Hippocampal formation (tissue), 2 donors: ENCODE measurements at places on chromosomes 13 and 19.

DNA sequence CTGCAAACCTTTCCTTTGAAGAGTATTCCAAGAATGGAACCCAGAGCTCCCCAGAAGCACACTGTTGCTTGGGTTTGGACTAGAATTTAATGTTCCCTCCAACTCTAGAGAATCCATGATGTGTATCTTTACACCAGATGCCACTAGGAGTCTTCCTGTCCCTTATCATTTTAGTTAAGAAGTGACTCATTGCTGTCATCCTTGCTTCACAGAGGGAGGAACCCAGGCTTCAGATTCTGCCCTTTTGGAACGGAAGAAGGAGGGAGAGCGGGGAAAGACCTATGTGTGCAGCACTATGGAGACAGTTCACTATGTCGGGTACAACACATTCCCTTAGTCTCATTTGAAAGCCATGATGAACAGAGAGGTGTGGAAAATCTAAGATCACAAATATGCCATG is 2.1 kb upstream of the ATP12A start:
- DNase-seq, result no peak

GRCh38 chr13:43196086-43196621 is 172.8 kb downstream of the DNAJC15 start:
- peak; percentile 9 for DNase-seq

GRCh38 chr13:99034333-99035085 is 56.6 kb upstream of the DOCK9 start:
- DNase-seq, result no peak

- DNase-seq, result no peak
Measured at GRCh38 chr13:51944428-51944827, 66.8 kb downstream of the ATP7B start.

- no peak for DNase-seq
Measured at GRCh38 chr19:54319049-54319448, 6.1 kb upstream of the LILRA5 start.

- no peak for DNase-seq
Measured at GRCh38 chr13:73779881-73780280, 354.3 kb downstream of the KLF12 start.

DNA sequence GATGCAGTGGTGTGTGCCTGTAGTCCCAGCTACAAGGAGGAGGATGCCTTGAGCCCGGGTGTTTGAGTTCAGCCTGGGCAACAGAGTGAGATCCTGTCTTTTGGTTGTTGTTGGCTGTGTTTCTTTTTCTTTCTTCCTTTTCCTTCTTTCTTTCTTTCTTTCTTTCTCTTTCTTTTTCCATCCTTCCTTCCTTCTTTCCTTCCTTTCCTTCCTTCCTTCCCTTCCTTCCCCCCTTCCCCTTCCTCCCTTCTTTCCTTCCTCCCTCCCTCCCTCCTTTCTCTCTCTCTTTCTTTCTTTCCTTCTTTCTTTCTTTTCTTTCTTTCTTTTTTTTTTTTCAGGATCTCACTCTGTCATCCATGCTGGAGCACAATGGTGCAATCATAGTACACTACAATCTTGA is 46.5 kb upstream of the SIN3B start:
- DNase-seq, result no peak

GRCh38 chr19:40791996-40792395 is 7.0 kb upstream of the EGLN2 start:
- no peak for DNase-seq

DNA sequence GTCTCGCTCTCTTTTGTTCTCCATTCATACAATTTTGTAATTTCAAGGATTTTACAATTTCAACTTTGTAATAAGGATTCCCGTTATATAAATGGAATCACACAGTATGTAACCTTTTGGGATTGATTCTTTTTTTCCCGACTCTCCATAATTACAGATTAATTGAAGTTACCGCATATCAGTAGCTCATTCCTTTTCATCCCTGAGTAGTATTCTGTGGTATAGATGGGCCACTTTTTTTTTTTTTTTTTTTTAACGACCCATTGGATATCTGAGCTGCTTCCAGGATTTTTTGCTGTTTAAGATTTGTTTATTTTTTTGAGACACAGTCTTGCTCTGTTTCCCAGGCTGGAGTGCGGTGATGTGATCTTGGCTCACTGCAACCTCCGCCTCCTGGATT is 27.8 kb downstream of the UHRF1 start:
- no peak for DNase-seq

DNA sequence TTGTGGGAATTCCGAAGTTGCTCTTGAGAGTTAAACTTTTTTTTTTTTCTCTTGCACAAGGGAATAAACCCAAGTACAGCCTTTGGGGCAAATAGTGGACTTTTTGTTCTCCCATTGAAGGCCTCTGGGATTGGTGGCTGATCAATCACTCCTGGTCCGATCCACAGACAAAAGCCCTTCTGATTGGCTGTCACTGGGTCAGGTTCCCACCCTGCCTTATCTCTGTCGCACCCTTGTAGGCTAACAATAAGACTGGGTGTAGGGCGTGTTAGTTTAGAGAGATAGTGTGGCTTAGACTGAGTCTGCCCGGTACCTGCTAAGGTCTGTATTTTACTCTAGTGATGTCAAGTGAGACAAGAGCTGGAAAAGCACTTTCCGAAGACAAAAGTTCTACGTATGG is 380.8 kb downstream of the NDFIP2 start:
- no peak for DNase-seq

DNA sequence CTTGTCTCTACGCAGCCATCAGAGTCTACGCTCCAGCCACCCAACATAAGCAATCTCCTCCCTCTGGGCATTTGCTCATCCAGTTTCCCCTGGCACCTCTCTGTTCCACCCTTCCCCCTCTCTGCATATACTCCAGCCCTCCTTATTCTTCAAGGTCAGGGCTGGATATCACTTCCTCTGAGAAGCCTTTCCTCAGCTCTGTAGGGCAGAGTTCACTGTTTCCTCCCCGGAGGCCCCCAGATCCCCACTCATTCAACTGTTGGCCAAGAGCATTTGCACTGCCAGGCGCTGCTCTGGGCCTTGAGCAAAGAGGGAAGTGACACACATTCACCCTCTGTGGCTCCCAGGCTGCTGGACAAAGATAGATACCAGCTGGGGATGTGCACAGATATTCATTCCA is 3.3 kb downstream of the FCGRT start:
- DNase-seq, result no peak

- DNase-seq, result no peak
Measured at GRCh38 chr13:42396501-42396900, 124.5 kb downstream of the AKAP11 start.

- no peak for DNase-seq
Measured at GRCh38 chr19:35260694-35261304, 8.0 kb upstream of the USF2 start.

- DNase-seq, result no peak
Measured at GRCh38 chr13:95564091-95564490, 11.6 kb downstream of the CLDN10 start.

DNA sequence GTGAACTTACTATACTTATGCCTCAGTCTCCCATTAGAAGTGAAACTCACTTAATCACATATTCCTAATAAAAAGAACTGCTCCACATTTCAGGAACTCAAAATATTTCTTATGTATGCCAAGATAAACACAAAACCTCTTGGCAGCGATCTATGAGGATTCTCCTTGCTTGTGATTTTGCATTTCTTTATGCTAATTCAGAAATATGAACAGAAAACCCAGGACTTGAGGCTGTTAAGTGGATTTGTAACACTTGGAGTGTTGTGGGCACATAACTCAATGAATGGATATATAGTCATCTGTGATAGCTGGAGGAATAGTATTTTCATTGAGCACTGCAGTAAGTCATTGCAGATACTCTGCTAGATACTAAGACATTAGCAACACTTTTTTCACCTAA is 5.6 kb upstream of the KATNAL1 start:
- no peak for DNase-seq

DNA sequence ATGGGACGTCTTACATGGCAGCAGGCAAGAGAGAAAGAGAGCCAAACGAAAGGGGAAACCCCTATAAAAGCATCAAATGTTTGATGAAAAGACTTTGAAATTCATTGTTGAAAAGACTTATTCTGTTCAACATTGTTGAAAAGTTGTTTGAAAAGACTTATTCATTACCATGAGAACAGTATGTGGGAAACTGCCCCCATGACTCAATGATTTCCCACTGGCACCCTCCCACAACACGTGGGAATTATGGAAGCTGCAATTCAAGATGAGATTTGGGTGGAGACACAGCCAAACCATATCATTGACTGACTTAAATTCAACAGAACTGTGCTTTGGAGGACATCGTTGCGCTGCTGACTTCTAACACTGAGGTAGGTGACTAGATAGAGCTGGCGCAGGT is 48.0 kb upstream of the RCBTB2 start:
- DNase-seq, result no peak

- no peak for DNase-seq
Measured at GRCh38 chr19:34135054-34135800, 37.1 kb upstream of the LSM14A start.

DNA sequence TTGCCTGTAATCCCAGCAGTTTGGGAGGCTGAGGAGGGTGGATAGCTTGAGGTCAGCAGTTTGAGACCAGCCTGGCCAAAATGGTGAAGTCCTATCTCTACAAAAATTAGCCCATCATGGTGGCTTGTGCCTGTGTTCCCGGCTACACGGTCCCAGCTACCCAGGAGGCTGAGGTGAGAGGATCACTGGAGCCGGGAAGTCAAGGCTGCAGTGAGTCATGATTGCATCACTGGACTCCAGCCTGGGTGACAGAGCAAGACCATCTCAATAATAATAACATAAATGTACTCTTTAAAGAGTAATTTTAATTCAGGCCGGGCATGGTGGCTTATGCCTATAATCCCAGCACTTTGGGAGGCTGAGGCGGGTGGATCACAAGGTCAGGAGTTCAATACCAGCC is 38.7 kb downstream of the SKA3 start:
- DNase-seq, result no peak

- no peak for DNase-seq
Measured at GRCh38 chr19:7692417-7693088, 9.4 kb downstream of the FCER2 start.

DNA sequence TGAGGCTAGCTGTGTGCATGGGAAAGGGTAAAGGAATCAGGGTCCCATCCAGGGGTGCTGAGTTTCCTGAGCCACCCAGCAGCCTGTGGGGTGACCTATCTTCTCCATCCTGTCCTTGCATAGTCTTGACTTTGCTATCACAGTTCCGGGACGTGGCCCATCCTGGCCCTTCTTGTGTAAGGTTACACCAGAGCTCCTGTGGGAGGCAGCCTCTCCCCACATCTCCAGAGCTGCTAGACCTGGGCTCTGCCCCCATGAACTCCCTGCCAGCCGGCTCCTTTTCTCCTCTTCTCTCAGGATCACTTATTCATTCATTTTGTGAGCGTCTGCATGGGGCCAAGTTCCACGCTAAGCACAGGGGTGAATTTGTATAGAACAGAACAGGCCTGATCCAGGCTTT is 238.9 kb downstream of the TSHZ3 start:
- no peak for DNase-seq

- no peak for DNase-seq
Measured at GRCh38 chr13:73339086-73339485, 280.3 kb downstream of the KLF5 start.

DNA sequence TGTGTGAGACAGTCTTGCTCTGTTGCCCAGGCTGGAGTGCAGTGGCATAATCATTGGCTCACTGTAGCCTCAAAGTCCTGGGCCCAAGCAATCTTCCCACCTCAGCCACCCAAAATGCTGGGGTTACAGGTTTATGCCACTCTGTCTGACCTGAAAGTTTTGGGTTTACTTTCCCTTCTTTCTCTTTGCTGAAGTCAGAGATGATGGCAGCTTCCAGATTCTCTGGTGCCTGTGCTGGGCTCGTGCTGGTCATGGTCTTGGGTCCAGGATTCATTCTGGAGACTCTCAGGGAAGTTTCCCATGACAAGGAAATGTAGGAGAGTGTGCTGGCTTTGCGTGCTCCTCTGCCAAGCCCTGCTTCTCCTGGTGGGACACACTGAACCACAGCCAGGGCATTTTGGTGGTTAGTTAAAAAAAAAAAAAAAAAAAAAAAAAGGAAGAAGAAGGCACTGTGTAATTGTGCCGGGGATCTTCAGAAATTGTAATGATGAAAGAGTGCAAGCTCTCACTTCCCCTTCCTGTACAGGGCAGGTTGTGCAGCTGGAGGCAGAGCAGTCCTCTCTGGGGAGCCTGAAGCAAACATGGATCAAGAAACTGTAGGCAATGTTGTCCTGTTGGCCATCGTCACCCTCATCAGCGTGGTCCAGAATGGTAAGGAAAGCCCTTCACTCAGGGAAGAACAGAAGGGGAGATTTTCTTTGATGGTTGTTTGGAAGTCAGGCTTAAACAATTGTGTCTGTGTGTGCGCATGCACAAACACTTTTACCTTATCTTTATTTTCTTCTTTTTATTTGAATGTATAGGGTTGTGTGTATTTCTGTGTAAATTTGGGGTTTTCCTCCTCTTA is at the start of gene ALOX5AP:
ALOX5AP (plus strand) TSS at position 519 of the 847 bp plus-strand sequence; CDS start at position 582, 63 bp downstream.
- DNase-seq, result no peak

DNA sequence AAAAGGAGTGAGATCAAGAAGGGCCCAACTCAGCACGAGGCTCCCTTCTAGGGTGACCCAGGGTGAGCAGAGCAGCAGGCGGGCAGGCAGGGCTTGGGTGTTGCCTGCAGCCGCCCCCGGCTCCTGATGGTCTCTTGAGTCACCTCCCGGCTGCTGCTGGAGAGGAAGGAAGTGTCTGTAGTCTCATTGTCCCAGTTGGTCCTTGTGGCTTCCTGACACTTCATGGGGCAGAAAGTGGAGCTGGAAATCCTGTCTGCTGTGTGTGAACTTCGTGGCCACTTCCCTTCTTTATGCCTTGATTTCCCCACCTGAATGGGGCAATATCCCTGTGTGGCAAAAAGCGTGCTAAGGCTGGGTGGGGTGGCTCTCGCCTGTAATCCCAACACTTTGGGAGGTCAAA is 2.5 kb downstream of the MAP1S start:
- no peak for DNase-seq
